ENCODE measurements at places on chromosomes 3 and 15.
A peak's percentile ranks its signal among the peaks of the same experiment; 100 is the strongest.

DNA sequence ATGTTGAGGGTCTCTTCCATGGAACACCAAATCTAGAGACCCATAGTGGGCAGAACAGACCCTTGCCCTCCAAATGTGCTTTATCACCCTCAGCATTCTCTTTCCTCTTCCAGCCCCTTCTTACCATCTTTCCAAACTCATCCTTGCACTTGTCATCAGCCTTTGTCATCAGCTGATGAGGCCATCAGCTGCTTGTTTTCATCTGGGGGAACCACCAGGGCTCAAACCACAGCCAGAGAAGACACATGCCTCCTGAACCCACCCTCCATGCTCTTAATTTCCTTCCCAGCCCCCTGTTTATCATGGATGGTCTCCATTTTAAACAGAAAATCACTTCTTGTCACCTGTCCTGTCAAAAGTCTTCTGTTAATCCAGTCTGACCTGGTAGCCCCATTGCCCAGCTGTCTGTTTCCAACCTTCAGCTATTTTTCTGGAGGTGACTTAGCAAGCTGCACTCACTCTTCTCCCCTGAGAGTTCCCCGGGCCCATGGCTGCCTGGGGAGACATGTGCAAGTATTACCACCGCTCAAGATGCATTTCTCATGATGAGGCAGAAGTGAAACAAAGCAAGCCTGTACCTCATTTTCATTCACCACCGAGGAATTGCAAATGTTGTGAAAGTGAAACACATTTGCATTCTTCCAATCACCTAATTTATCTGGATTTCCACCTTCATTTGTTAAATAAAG lies 14.7 kb upstream of the SYNM start:
- no peak for DNase-seq

DNA sequence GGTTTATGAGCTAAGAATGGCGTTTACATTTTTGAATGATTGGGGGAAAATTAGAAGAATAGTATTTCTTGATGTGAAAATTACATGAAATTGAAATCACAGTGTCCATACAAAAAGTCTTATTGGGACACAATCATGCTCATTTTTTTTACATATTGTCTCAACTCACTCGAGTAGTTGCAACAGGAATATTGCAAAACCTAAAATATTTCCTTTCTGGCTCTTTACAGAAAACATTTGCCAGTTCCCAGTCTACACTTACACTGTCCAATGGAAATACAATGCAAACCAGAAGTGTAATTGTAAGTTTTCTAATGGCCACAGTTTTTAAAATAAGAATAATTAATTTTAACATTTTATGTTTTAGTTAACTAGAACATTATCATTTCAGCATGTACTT lies 137.8 kb downstream of the SAMMSON start:
- no peak for DNase-seq

DNA sequence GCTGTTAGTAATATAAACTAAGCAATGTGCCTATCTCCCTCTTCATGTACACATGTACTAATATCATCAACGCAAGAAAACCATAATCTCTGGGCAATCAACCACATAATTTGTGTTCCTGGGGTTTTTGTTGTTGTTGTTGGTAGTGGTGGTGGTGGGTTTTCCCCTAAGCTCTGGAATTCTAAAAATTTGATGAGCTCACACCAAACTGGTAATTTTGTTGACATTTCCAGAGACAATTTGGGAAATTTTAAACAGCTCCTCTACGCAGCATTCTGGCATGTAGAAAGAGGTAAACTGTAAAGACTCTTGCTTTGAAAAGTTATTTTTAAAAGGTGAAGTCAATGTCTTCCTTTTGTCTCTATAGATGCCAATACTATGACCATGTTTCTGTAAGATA lies 126.7 kb downstream of the IGSF11 start:
- no peak for DNase-seq

DNA sequence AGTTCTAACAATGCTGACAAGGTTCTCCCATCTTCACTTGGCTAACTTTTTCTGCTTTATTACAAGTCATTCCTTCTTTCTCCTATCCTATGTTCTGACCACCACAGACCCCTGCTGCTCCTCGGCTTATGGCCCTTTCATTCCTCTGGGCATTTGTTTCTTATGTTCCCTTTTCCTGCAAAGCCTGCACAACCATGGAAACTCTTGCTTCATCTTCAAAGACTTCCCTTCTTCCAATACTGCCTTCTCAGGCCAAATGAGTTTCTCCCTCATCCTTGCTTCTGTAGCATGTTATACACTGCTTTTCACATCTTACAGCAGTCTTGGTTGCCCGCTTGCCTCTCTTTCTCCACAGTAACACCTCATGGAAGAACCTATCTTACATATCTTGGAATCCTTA lies 17.9 kb upstream of the ATOSA start:
- DNase-seq = no peak

DNA sequence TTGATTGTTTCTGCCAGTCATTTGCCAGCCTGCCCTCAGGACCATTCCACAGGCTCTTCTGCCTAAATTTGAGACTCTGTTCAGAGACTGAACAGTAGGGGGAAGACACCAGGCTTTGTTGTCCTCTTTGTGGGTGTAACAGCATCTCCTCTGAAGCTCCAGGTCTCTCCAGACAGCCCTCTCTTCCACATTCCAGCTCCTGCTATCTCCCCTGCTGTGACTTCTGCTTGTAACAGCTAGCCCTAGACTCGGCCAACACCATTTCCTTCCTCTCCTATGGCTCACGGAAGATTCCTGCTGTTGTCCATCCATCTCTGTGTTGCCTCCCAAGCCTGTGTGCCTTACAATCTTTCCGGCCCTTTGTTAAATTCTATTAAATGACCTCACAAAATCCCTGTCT lies 40.2 kb downstream of the SUCLG2 start:
- DNase-seq = no peak

DNA sequence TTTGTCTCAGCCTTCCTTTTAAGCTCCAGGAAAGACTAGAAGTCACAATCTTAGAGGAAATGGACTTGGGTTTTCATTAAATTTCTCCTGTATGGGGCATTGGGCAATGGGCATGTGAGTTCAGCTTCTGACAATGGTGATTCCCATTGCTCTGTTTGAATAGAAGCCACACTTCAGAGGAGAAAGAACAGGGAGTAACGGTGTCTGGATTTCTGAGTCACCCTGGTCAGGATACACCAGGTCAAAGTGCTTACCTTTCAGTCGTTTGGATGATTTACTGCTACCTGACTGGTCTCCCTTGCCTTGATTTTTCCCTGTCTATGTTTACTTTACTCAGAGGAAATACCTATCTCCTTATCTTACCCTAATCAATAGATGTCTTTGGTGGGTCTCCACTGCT lies 111.7 kb upstream of the VEPH1 start:
- DNase-seq = no peak

DNA sequence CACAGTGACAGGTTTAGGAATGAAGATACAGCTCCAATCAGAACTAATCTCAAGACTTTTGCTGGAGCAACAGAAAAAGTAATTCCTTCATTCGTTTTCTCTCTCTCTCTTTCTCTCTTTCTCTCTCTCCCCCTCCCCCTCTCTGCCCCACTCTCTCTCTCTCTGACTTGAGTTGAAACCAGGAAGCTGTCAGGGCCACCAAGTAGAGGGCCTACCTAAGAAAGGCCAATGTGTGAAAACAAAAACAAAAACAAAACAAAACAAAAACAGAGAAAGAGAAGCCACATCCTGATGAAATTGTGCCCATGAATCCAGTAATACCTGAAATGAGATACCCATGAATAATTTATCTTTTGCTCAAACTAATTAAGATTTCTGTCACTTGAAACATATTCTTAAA lies 72.9 kb downstream of the ATP8B4 start:
- no peak for DNase-seq

DNA sequence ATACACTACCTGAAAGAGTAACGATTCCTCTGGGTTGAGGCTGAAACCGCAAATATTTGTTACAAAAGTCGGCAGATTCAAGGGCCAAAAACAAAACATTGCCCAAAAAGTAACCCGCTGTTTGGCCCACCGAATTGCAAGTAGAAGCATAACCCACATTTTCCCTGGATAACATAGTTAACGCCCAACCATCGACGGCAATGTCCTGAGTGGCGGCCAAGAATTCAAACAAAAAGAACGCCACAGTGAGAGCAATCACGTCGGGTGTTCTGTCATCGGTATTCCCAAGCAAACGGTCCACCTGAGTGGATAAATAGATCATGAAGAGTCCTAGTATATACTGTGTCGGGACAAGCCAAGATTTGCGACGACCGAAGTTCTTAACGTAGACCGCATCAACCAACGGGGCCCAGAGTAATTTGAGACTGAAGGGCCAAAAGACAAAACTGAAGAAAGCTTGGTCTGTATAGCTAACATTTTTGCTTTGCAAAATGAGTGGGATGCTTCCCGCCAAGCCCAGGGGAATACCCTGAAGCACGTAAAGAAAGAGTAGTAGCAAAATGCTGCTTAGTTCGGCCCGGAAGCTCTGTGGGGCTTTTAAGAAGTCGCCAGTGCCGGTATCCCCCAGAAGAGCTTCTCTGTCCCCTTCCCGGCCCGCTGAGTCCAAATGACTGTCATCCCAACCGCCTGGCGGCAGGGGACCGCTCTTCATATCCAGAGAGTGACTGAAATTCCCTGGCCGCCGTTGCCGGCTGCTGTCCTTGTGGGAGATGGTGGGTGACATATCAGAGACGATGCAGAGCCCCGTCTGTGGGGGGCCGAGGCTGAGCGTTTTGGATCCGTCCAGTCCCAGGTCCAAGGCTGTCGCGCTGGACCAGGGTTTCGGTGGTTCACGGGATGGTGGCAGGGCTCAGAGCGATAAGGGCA lies 750 bp downstream of the SLC33A1 start:
- peak; percentile 77 for DNase-seq

DNA sequence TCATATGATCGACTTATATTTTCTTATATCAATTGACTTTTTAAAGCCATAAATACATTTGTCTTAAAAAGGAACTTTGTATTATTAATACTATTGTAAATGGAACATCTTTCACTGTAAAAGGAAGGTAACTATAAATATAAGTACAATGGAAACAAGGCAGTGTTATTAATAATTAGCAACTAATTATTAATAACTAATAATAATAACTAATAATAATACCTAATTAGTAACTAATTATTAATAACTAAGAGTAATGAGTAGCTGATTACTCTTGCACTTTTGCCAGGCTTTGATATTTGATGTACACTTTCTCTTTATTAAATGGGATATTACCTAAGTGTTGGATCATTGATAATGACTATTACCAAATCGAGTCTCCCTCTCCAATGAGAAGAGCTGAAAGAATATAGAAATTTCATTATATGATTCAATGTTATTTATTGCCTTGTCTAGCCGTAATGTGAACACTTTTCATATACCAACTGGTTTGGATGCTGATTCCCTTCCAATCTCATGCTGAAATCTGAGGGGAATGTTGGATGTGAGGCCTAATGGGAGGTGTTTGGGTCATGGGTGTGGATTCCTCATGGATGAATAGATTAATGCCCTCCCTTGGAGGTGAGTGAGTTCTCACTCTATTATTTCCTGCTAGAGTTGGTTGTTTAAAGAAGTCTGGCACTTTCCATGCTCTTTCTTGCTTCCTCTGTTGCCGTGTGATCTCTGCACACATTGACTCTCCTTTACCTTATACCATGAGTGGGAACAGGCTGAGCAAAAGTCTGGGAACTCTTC lies 202.1 kb upstream of the ZBTB20 start:
- DNase-seq = no peak

- DNase-seq = no peak
Measured at GRCh38 chr3:156148946-156149381, 28.6 kb downstream of the KCNAB1 start.

DNA sequence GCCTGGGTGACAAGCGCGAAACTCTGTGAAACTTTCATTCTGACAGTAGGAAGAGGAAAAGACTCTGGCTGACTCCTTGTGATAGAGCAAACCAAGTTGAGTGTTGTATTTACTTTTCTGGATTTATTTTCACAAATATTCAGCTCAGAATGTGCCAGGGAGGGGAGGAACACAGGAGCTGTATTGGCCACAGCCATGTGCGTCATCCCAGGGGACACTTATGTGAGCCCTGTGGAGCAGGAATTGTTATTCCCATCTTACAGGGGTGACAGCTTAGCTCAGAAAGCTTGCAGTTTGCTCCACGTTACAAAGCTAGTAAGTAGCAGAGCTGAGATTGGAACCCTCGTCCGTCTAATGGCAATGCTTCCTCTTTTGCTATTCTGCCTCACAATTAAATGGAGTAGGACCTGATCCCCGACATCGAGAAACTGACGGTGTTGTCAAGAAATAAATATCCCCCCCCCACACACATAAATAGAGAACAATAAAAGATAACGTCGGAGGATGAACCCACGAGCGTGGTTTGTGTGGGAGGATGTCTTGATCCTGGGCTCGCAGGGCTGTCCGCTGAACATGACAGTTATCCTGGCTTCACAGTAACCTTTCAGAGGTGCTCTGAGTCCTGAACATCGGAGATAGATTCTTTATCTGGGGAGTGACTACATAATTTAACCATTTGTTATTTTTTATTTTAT lies 151.6 kb upstream of the CTDSPL start:
- DNase-seq = no peak

- no peak for DNase-seq
Measured at GRCh38 chr15:60973637-60974415, 255.3 kb downstream of the RORA start.

DNA sequence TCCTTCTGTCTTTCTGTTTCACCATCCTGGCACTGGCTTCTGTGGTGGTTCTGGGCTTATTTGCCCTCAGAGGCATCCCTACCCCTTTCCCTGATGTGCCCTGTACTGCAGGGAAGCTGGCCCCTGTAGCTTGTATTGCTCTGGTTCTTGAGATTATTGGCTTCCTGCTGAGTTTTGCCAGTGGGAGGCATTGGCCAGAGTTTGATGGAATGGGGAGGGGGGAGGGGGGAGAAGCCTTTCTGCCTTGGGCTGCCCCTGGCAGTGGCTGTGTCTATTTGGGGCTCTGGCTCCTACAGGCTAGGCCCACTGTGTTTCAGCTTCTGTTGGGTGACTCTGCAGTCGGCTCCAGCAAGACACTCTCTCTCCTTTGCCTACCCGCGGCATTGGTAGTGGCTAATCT lies 41.6 kb upstream of the SEMA6D start:
- DNase-seq = no peak

GRCh38 chr15:45660231-45660979 lies 25.6 kb downstream of the SQOR start:
- no peak for DNase-seq

DNA sequence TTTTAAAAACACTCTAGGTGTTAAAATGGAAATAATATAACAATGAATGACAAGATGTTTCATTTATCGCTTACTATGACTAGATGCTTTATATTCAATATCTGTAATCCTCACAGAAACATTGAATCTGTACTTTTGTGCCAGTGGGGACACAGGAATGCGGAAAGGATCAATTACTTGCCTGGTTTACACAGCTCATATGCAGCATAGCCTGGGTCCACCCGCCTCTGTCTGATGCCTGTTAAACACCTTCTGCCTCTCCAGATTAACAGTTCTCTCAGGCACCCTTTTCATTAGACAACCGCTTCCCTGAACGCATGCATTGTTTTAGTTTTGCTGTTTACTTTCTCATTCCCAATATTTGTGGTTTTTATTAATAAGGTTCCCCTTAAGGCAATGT lies 12.9 kb upstream of the KCNAB1 start:
- DNase-seq = no peak

- no peak for DNase-seq
Measured at GRCh38 chr3:37785736-37786135, 75.9 kb upstream of the CTDSPL start.
